ENCODE measurements at places on chromosomes 4 and X.

DNA sequence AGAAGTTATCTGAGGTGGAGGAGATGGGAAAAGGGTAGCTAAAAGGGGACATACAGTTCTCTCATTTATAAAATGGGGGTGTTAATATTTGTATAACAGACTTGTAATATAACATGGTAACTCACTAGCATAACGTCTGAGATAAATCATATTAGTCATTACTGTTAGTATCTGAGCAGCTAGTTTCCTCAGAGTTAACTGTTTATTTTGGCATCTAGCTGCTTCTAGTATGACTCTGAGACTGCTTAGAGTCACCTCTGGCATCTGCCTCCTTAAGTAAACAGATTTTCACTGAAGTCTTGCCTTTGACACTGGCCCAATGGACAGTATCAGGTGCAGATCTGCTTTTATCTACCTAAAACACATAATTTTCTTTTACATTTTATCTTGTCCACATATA lies 58.1 kb downstream of the SLC30A9 start:
- DNase-seq = no peak

DNA sequence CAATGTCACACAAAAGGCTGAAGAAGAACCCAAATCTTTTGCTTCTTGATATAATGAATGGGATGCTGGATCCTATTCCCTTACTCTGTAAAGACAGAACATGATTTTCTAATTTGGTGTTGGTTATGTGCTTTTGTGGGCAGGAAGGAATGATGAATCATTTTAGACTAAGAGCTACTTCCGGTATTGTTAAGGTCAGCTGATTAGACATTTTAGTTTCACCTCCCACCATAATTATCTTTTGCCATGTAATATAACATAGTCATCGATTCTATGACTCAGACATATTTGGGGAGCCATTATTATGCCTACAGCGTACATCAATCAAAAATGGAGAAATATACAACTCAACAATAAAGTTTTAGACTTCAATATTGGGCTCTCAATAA lies 265.3 kb downstream of the ZNF674 start:
- no peak for DNase-seq

DNA sequence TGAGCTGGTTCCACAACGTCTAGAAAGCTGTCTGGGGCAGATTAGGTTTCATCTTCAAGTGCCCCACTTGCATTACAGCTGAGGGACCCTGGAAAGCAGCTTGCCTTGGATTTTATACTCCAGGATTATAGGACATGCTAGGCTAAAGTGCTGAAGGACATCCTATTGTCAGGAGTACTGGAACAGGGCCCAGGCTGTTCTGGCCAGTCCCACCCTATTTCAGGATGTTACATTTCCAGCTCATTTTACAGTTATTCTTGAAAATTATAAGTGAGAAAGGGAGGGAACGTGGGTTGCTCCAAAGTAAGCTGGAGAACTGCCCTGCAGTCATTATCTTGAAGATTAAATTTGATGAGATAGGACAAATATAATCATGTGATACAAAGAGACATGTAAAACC lies 71.0 kb upstream of the UGT8 start:
- DNase-seq = no peak

- DNase-seq = no peak
These were observed 52.1 kb upstream of the LHFPL1 start for GRCh38 chrX:112731793-112732192.

GRCh38 chr4:17398805-17399204 lies 113.1 kb downstream of the QDPR start:
- DNase-seq = no peak

GRCh38 chrX:36534900-36535299 lies 473.3 kb upstream of the FAM47C start:
- DNase-seq = no peak

DNA sequence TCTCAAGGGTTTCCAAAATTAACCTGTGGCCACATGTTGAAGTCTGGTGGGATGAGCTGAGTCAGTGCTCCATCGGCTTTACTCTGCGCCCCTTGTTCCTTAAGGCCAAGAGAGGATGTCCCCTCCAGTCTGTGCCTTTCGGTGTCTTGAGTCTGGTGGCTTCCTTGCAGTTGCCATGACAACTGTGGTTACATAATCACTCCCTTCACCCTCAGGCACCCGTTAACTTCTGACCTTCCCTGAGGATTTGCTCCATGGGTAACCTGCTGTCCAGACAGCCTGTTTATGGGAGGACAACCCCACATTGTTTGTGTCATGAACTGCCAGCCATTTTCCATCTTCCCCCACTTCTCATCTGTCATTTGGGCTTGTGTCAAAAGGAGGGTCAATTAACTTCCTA lies 401.1 kb upstream of the LCORL start:
- DNase-seq = no peak

GRCh38 chr4:160175064-160175643 lies 1072.3 kb downstream of the RAPGEF2 start:
- no peak for DNase-seq

DNA sequence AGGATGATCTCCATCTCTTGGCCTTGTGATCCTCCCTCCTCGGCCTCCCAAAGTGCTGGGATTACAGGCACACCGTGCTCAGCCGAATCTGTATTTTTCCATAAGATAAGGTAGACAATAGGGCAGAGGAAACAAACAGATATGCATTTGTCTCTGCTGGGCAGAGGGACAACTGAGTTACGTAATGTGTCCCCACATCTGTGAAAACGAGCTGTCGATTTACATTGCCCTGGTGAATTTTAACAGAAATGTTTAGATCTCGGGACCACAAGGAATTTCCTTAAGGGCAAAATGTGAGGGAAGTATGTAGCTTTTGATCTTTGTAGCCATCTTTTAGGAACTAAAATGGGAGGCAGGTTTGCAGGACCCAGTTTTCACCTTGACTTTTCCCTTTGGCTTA lies 189.7 kb downstream of the TRIML1 start:
- no peak for DNase-seq

DNA sequence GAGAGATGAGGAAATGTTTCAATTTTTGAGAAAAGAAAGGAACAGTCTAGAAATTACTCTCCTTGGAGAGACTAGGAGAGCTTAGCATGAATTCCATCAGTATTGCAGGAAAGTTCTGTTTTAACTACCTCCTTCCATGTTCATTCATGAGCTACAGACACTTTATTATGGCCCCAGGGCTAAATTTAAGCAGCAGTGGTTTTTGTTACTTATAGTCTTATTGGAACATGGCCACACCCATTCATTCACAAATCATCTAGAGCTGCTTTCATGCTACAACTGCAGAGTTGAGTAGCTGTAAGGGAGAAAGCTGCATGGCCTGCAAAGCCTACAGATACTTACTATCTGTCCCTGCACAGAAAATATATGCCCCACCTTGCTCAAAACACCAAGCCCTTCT lies 81.7 kb downstream of the SHISA3 start:
- DNase-seq = no peak

GRCh38 chr4:80393246-80393969 lies 57.9 kb downstream of the CFAP299 start:
- DNase-seq = no peak

DNA sequence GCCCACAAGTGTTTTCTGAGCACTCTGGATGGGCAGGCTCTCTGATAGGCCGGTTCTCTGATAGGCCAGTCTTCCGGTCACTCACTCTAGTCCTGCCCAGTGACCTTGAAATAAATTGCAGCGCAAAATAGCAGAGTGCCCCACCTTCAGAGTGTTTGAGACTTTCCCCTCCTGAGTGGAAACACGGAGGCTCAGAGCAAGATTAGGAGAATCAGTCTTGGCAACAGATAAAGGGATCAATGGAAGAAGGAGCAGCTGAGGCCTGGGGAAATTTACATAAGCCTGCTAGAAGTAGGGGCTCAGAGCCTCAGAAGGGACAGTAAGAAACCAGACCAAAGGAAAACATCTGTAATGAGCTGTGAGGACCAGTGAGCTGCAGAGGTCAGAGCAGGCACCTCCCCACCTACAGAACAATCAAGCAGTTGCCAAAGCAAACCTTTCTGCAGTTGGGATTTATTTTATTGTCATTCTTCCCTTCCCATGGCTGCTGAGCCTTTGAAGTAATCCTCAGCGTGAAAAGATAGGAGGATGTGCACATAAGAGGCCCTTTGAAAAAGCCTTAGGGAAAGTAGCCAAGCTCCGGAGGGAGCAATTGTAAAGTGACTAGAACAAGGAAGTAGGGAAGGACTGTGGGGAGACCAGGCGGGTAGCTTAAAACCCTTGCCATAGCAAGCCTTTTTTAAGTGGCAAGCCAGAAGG lies 89.1 kb upstream of the TSPAN5 start:
- no peak for DNase-seq
